ENCODE measurements at places on chromosomes 1 and 21.

GRCh38 chr1:211548321-211549091, 30.5 kb downstream of the SLC30A1 start:
- no peak for DNase-seq

- no peak for DNase-seq
Observed at GRCh38 chr1:229230140-229230892, 40.6 kb upstream of the RAB4A start.

- DNase-seq = no peak
Observed at GRCh38 chr1:65065524-65066418, 82.2 kb upstream of the AK4 start.

- no peak for DNase-seq
Observed at GRCh38 chr1:8589571-8589970, 227.9 kb downstream of the RERE start.
